ENCODE measurements at places on chromosomes 1 and 21.

- no peak for DNase-seq
These were observed 54.3 kb upstream of the GOLT1A start for GRCh38 chr1:204268101-204268500.

DNA sequence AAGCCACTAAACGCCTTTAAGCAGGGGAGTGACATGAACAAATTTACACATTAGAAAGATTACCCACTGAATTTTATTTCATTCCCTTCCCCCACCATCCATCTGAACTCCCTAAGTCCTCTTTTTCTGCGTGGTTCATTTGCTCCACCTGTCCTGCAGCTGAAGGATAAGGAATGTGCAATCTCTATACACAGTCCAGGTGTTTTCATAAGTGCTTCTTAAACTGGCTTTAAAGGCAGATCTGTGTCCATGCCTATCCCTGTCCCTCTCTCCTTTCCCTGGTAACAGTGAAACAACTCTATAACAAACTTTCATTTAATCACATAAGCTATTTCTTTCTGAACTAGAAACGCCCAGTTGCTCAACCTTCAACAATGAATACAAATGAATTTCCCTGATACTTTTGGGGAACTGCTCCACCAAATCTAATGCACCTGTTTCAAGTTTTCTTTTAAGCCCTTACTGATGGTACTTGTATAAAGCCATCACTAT lies 8.4 kb downstream of the GSTM3 start:
- DNase-seq = no peak

- DNase-seq = no peak
These were observed 27.4 kb upstream of the HRNR start for GRCh38 chr1:152251391-152251790.

DNA sequence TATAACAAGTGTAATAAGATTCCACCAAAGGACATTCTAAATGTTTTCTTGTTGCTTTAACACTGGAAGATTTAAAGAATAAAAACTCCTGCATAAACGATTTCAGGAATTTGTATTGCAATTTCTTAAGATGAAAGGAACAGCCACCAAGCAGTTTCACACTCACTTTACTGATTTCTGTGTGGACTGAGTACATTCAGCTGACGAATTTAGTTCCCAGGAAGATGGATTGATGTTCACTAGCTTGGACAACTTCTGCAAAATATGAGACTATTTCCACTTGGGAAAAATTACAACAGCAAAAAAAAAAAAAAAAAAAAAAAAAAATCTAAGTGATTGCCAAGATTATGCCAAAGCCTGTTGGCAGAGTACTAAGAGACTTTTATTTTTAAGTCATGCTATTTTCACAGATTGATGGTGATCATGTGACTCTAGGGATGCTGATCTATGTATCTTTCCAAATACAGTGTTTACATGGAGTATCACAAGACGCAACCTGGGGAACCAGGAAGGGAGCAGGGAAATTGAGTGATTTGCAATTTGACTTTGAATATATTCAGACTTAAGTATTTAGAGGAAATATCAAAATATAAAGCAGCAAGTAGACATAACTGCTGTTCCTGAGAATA lies 341.0 kb downstream of the NTNG1 start:
- DNase-seq = no peak

DNA sequence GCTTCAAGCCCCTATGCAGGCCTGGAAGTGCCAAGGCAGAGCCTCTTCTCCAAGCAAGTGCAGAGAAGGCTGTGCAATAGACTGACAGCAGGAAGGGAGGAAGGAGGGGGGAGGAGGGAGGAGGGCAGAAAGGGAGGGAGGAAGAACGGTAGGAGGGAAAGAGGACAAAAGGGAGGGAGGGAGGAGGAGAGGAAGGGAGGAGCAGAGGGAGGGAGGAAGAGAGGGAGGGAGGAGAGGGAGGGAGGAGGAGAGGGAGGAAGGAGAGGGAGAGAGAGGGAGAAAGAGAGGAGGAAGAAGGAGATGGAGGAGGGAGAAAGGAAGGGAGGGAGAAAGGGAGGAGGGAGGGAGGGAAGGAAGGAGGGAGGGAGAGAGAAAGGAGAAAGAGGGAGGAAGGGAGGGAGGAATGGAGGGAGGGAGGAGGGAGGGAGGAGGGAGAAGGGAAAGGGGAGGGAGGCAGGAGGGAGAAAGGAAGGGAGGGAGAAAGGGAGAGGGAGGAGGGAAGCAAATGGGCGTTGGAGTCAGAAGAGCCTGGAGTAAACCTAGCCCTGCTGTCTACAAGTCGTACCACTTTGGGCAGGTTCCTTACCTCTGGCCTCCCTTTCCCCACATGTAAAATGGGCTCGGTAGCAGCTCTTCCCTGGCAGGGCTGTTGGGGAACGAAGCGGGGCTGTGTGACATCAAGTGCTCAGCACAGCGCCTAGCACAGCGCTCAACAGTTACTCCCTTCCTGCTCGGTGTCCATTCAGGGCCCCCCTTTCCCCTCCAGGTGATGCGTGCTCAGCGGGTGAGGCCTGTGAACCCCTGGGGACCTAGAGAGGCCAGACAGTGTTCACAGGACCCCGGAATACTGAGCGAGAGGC lies 244.6 kb downstream of the NPHP4 start:
- no peak for DNase-seq

GRCh38 chr1:174198202-174198601 lies 38.9 kb downstream of the RABGAP1L start:
- DNase-seq = no peak

DNA sequence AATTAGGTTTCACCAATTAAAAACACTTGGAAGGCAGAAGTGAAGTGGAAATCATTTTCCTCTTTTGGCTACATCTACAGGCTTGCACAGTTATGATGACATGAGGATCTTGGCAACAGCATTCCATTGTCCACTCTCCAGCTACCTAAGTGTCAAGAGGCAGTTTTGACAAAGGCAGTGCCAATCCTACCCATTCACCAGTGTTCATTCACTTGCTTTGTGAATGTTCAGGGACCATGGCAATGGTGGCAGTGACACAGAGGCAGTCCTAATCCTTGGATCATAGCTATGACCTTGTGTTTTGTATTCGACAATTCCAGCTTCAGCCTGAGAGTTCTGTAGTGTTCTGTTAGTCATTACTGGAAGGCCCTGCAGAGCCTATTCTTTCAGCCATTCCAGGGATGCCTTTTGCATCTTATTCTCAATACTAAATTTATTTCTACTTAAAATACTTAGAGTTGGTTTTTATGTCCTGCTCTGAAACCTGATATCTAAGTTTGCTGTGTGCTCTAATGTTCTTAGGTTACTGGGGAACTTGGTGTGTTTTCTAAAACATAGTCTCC lies 36.7 kb downstream of the CRB1 start:
- no peak for DNase-seq

Data from stimulated activated CD4-positive, alpha-beta T cell treated with anti-CD3 and anti-CD28 coated beads, TNF-alpha, amount 100 ng/mL, for 4 hours (primary cell).